ENCODE measurements at places on chromosomes 5 and 9. TPM values are rescaled to one million over a fixed set of nuclear protein-coding genes. Genes with fewer than 3 reads are reported as not detected.
A peak's percentile ranks its signal among the peaks of the same experiment; 100 is the strongest.

DNA sequence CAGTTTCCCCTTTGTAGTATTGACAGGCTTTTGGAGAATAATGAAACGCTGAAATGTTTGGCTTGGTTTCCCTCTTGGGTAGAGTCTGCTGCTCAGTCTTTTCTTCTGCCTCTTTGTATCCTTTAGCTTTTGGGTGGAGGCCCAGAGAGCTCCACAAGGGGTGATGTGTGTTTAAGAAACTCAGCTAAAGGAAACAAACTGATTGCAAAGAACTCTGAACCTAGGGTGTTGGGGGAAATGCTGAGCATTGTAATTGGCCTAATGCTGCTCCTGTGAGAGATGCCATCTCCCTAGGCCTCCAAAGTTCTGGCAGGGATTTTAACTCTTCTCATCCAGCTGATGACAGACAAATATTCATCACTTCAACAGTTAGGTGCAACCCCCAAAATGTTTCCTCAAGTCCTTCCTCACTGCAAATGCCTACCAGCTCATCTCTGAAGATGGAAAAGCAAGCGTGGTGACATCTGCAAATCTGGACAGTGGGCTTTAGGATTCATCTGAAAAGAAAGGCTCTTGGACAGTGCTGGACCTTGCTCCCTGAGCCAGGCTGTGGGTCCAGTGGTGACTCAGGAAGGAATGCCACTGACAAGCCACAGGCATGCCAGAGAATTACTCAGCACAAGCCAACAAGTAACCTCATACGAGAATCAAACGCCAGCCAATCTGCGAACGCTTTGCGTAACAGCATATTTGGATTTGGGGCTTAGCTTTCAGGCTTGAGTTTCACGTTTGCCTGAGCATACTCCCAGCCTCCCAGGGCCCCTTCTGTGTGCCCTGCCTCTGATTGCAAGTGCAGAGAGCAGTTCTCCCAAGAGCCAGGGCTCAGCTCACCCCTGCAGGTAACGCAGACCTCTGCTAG is 30.5 kb upstream of the ZSWIM6 start:
- H3K27me3 ChIP-seq, result no peaks in the 10 kb centered on the region
- DNase-seq, result peak; percentile 94
- peak overlapping the region; percentile 63 for H3K4me3 ChIP-seq
- H3K4me1 ChIP-seq, result peaks cover 74% of the 10 kb centered on the region
- H3K36me3 ChIP-seq, result 0 out of 2 replicates have a peak, but pooled peaks cover 3% of the 10 kb centered on the region
- H3K27ac ChIP-seq, result peak overlapping the region; percentile 97

GRCh38 chr5:151534350-151534749 is 56.8 kb downstream of the FAT2 start:
- H3K27ac ChIP-seq, result no peak overlapping the region
- peaks cover 6% of the 10 kb centered on the region for H3K27me3 ChIP-seq
- H3K36me3 ChIP-seq, result no peaks in the 10 kb centered on the region
- H3K4me3 ChIP-seq, result no peak overlapping the region
- H3K4me1 ChIP-seq, result no peaks in the 10 kb centered on the region

GRCh38 chr9:133377721-133378216 is 1.6 kb downstream of the STKLD1 start:
- DNase-seq, result peak; percentile 27
- H3K27me3 ChIP-seq, result no peaks in the 10 kb centered on the region
- H3K4me3 ChIP-seq, result no peak overlapping the region
- no peaks in the 10 kb centered on the region for H3K36me3 ChIP-seq

DNA sequence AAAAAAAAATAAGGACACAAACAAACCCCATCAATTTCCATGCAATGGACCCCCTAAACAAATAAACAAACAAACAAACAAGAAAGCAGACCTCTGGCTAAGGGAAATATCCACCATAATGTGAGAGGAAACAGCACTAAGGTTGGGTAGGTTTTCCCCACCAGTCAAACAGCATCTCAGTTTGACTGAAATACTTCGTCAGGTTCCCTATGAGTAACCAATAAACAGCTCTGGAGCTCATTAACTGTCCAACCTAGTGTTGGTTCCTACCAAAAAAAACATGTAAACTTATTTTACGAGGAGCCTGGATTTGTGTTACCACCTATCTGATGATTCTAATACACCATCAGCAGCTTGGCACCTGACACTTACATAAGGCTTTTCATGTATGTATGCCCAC is 198.5 kb upstream of the TARS1 start:
- H3K4me1 ChIP-seq, result no peaks in the 10 kb centered on the region
- no peak overlapping the region for H3K27ac ChIP-seq
- H3K36me3 ChIP-seq, result no peaks in the 10 kb centered on the region
- no peak for DNase-seq

- no peaks in the 10 kb centered on the region for H3K27me3 ChIP-seq
- peak within 1 kb of the TSS; percentile 72 for H3K27ac ChIP-seq
- peak within 1 kb of the TSS; percentile 82 for H3K4me3 ChIP-seq
Measured at GRCh38 chr9:38620483-38621433, at the start of gene ANKRD18A. Gene ANKRD18A (minus strand): TSS chr9:38620596. CDS start chr9:38620285, 311 bp downstream.

GRCh38 chr5:160360310-160360709 is 10.1 kb downstream of the C1QTNF2 start:
- H3K27ac ChIP-seq, result no peak overlapping the region
- no peaks in the 10 kb centered on the region for H3K27me3 ChIP-seq
- no peaks in the 10 kb centered on the region for H3K4me1 ChIP-seq
- H3K36me3 ChIP-seq, result no peaks in the 10 kb centered on the region
- no peak for DNase-seq
- H3K4me3 ChIP-seq, result no peak overlapping the region

GRCh38 chr5:58245476-58245840 is 214.4 kb downstream of the PLK2 start:
- DNase-seq, result peak; percentile 41
- H3K36me3 ChIP-seq, result no peaks in the 10 kb centered on the region
- H3K27me3 ChIP-seq, result no peaks in the 10 kb centered on the region
- no peak overlapping the region for H3K4me3 ChIP-seq

GRCh38 chr9:117191504-117192261 is 223.2 kb downstream of the ASTN2 start:
- H3K27ac ChIP-seq, result no peak overlapping the region
- H3K36me3 ChIP-seq, result no peaks in the 10 kb centered on the region
- H3K27me3 ChIP-seq, result no peaks in the 10 kb centered on the region
- DNase-seq, result no peak

DNA sequence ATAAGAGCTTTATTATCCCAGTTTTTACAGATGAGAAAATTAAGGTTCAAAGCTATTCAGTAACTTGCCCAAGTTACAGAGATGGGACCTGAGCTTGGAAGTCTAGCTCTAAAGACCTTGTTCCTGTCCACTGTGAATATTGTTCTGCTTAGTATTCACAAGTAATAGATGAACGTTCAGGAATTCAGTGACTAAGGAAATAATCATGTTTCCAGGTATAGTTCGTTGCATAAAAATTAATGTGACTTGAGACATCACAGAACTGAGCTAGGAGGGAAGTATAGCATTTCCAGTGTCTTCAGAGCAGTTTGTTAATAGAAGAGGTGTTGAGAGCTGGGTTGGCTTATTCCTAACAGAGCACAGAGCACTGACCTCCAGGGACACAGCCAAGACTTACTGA is 136.1 kb downstream of the FGF1 start:
- peaks cover 14% of the 10 kb centered on the region for H3K4me1 ChIP-seq
- no peak overlapping the region for H3K4me3 ChIP-seq
- no peak overlapping the region for H3K27ac ChIP-seq
- H3K27me3 ChIP-seq, result no peaks in the 10 kb centered on the region
- no peak for DNase-seq
- no peaks in the 10 kb centered on the region for H3K36me3 ChIP-seq

GRCh38 chr5:139878093-139878492 is 82.5 kb downstream of the PSD2 start:
- H3K4me1 ChIP-seq, result peaks cover 25% of the 10 kb centered on the region
- peak overlapping the region; percentile 92 for H3K27ac ChIP-seq
- no peaks in the 10 kb centered on the region for H3K27me3 ChIP-seq
- no peaks in the 10 kb centered on the region for H3K36me3 ChIP-seq
- DNase-seq, result peak; percentile 26

DNA sequence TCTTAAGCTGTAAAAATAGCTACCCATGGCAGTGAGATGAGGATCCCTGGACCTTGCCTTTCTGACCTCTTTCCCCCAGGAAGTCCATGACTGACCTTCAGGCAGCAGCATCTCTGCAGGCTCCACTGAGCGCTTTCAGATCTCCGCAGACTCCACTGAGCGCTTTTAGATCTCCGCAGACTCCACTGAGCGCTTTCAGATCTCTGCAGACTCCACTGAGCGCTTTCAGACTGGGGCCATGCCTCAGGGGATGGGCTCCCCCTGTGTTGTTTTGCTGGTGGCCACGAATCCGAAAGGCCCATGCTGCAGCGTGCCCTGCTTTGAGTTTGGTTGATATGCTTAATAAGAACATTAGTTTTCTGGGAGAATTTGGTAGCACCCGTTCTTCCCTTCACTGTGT is 254.2 kb downstream of the FANCC start:
- peaks cover 12% of the 10 kb centered on the region for H3K36me3 ChIP-seq
- no peaks in the 10 kb centered on the region for H3K27me3 ChIP-seq
- no peak overlapping the region for H3K27ac ChIP-seq
- no peak overlapping the region for H3K4me3 ChIP-seq
- H3K4me1 ChIP-seq, result no peaks in the 10 kb centered on the region
- DNase-seq, result no peak

GRCh38 chr9:18976709-18977531 is 56.1 kb downstream of the SAXO1 start:
- H3K27me3 ChIP-seq, result no peaks in the 10 kb centered on the region
- no peaks in the 10 kb centered on the region for H3K36me3 ChIP-seq
- H3K27ac ChIP-seq, result peak overlapping the region; percentile 55
- peaks cover 16% of the 10 kb centered on the region for H3K4me1 ChIP-seq

GRCh38 chr9:116425244-116425643 is 261.9 kb upstream of the TRIM32 start:
- H3K4me3 ChIP-seq, result no peak overlapping the region
- no peaks in the 10 kb centered on the region for H3K27me3 ChIP-seq
- H3K36me3 ChIP-seq, result no peaks in the 10 kb centered on the region

DNA sequence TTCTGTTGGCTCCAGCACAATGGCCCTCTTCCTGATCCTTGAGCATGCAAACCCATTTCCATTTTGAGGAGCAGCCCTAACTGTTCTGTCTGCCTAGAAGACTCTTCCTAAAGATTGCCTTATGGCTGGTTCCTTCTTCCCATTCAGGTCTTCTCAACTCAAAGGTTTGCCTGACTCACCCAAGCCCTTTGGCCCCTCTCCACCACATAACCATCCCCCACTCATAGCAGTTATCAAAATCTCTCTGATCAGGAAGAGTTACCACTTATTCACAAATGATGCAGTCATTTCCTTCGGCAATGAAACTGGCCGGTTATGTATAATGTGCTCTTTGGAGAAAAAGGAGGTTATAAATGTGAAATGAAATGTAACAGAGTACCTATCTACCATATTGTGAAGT is 8.9 kb upstream of the POU4F3 start:
- H3K27ac ChIP-seq, result no peak overlapping the region
- peaks cover 25% of the 10 kb centered on the region for H3K27me3 ChIP-seq
- no peaks in the 10 kb centered on the region for H3K36me3 ChIP-seq
- no peak overlapping the region for H3K4me3 ChIP-seq
- H3K4me1 ChIP-seq, result no peaks in the 10 kb centered on the region

DNA sequence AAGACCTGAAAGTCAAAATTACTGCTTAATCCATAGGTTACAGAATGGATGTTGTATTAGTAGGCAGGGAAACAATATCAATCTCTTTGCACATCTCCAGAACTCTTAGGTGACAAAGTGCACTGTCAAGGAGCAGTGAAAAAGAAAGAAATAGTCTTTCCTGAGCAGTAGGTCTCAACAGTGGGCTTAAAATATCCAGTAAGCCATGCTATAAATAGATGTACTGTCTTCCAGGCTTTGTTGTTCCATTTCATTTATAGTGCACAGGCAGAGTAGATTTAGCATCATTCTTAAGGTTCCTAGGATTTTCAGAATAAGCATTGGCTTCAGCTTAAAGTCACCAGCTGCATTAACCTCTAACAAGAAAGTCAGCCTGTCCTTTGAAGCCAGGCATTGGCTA is 50.7 kb downstream of the SSBP2 start:
- peaks cover 7% of the 10 kb centered on the region for H3K4me1 ChIP-seq
- no peak for DNase-seq
- no peak overlapping the region for H3K4me3 ChIP-seq
- no peaks in the 10 kb centered on the region for H3K27me3 ChIP-seq
- H3K27ac ChIP-seq, result no peak overlapping the region
- no peaks in the 10 kb centered on the region for H3K36me3 ChIP-seq

GRCh38 chr5:142866563-142867275 is 96.5 kb downstream of the ARHGAP26 start:
- no peaks in the 10 kb centered on the region for H3K27me3 ChIP-seq
- H3K4me1 ChIP-seq, result peaks cover 23% of the 10 kb centered on the region
- H3K4me3 ChIP-seq, result peak overlapping the region; percentile 21
- H3K36me3 ChIP-seq, result no peaks in the 10 kb centered on the region
- peak overlapping the region; percentile 55 for H3K27ac ChIP-seq
- peak; percentile 76 for DNase-seq

DNA sequence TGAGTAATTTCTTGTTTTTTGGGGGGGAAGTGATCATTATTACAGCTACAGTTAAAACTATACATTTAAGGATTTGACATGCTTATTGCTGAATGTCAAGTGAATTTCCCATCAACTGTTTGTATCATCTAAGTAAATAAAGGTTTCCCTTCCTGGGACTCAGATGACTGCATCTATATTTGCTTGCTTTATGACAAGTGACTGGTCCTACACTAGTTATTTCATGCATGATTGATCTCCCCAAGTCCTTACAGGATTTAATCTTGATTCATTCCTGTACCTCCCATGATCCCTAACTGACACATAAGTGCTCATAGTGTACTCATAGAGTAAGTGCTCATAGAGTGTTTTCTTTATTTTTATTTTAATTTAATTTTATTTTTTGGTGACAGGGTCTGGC is 2.8 kb downstream of the TXNDC8 start:
- no peak for DNase-seq
- H3K4me3 ChIP-seq, result no peak overlapping the region
- H3K27ac ChIP-seq, result no peak overlapping the region
- no peaks in the 10 kb centered on the region for H3K4me1 ChIP-seq

DNA sequence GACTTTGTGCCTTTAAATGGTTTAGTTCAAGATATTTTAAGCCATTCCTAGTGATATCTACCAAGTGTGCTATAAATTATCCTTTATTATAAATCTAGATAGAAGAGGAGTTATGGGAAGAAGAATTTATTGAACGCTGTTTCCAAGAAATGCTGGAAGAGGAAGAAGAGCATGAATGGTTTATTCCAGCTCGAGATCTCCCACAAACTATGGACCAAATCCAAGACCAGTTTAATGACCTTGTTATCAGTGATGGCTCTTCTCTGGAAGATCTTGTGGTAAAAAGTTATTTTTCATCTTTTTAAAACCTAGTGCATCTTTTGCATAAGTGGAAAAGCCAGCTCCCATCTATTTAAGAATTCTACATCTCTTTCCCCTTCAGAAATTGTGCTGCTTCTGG is 18.6 kb downstream of the SLC23A1 start:
- H3K27me3 ChIP-seq, result no peaks in the 10 kb centered on the region
- H3K4me1 ChIP-seq, result peaks cover 3% of the 10 kb centered on the region
- no peak overlapping the region for H3K27ac ChIP-seq
- peaks cover 13% of the 10 kb centered on the region for H3K36me3 ChIP-seq
- DNase-seq, result no peak

Gene CD274
- 3.8 TPM for total RNA-seq

Gene PGM5
- total RNA-seq, result 90.2 TPM

Gene CDHR2
- not detected for total RNA-seq

Gene RGS7BP
- 2.1 TPM for total RNA-seq
